ENCODE measurements at places on chromosomes 3 and 15.

DNA sequence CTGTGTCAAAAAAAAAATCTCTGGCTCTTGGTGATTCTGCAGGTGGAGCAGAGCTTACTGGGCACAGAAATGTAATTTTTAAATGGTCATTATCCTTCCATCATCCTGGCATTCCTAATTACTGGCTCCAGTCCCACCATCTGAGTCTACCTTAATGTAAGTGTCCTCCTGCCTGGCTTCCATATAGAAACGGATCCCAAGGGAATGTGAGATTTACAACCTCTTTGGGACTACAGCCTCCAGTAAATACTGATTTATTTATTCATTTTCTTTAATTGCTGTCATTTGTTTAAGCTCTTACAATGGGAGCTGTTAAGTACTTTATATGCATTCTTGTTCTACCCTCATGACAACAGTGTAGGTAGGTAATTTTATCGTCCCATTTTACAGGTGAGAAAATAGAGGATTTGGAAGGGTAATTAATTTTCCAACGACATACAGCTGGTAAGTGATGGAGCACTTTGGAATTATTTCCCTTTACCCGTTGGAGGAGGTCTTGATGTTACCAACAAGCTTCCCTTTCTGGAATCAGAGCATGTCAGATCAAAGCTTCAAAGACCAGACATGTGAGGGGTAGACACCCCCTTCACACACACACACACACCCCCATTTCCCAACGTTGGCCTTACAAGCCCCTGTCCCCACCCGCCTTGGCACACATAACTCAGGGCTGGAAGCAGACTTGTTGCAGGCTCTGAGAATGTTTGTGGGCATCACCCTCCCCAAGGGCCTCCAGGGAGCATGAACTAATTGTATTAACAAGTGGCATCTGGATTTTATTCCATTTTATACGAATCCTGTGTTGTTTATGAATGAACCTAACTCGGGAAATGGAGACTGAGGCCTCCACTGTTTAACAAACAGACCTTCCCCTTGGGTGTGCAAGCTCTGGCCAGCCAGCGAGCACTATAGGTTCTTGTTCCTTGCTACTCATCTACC, 116.9 kb downstream of the ALDH1A2 start:
- DNase-seq = no peak

DNA sequence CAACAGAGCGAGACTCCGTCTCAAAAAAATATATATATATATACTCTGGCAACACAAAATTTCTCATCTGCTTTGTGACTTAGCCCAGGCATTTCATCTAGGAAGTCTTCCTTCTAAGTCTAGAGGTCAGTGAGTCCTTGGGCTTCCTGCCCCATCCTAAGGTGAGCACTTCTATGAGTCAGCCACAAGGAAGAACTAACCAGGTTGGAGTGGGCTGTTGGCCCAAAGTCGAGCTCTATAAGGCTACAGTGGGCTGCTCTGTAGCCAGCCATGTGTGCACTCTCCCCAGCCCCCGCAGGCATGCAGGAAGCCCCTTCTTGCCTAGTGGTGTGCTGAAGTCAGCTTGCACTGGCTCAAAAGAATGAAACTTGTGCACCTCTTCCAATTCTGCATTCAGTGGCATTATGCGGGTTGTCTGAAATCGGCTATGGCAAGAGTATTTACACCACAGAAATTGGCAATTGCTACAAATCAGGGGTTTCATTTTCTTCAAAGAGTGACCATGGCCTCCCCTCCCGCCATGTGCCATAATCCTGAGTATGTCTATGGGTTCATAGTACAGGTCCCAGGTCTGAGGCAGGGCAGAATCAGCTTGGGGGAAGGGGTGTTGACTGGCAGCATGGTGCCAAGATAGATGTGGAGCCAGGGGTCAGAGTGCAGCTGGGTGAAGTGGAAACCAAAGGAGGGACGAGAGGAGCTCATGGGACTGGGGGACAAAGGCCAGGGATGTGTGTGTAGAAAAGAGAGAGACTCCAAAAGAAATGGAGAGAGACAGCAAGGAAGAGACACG, 22.0 kb upstream of the LOXL1 start:
- no peak for DNase-seq

DNA sequence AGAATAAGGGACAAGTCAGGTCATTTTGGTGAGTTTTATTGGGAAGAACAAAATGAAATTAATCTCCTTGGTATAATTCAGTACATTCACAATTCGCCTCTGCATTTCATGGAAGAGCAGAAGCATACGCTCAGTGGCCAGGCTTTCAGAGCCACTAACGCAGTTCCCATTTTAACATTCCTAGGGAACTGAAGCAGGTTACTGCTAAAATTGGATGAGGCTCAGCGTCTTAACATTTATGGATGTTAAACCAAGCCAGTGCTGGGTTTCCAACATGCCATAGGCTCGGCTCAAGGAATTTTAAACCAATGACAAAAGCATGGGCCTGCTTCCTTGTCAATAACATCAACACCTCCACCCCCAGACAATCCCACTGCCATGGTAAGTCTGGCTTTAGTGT, 172.7 kb upstream of the PRICKLE2 start:
- no peak for DNase-seq

DNA sequence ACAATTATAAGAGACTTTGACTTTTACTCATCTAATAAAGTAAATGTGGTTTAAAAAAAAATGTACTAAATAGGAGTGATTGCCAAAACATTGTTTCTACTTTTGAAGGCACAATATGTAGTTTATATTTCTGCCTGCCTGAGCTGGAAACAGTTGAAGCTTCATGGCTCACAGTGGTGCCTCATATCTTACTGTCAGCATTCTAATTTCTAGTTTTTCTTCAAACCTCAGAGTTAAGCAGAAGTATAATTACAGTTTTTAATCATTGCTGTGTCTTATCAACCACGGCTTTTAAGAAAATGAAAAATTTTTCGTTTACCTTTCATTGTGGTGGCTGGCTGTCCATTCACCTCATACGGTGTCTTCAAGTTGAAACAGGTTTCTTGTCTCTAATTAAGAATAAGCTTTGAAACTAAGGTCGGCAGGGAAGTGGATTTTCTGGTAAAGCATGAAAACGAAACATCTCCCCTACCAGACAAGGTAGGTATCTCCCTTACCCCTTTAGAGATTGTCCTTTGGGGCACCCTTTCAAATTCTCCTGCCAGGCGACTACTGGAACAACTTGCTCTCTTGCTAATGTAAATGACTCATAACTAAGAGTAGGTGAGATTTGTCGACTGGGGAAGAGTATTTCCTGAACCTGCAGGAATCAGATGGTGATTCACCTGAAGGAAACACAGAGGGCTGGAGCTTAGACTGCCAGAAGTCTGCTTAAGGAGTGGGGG, at the start of gene GPR87:
Gene GPR87 (minus strand): TSS at position 554 of the 725 bp plus-strand sequence. CDS start 16,720 bp downstream, outside the sequence.
- DNase-seq = no peak

GRCh38 chr15:68621535-68621934, 42.7 kb downstream of the CORO2B start:
- no peak for DNase-seq
